ENCODE measurements at places on chromosomes 12 and 14. TPM values are rescaled to one million over a fixed set of nuclear protein-coding genes. Genes with fewer than 3 reads are reported as not detected.

The JDP2 gene
- 41.8 TPM for total RNA-seq

- DNase-seq: no peak
Measured at GRCh38 chr12:110281549-110282299, 677 bp downstream of the ATP2A2 start.

The HDAC7 gene
- total RNA-seq: 37.2 TPM

GRCh38 chr12:123127182-123127495, 23.8 kb downstream of the PITPNM2 start:
- DNase-seq: no peak

DNA sequence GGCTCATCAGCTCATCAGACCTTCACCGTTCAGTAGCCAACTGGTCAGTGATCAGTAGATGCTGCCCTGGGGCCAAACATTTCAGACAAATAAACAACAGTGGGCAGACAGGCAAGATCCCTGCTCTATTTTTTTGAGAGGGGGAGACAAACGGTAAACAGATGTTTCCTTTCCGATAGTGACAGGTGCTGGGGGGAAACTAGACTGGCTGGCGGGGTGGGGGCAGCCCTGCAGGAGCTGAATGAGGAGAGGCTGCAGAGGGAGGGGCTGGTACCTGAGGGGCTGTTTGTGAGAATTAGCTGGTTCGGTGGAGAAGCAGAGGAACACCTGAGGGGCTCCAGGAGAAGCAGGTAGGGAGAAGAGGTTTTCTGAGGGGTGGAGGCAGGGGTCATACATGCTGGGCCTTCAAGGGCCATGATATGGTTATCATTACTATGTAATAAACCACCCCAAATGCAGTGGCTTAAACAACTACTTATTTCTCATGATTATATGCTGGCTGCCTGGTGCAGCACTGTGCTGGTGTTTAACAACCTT, 8.2 kb upstream of the GOLGA3 start:
- no peak for DNase-seq

DNA sequence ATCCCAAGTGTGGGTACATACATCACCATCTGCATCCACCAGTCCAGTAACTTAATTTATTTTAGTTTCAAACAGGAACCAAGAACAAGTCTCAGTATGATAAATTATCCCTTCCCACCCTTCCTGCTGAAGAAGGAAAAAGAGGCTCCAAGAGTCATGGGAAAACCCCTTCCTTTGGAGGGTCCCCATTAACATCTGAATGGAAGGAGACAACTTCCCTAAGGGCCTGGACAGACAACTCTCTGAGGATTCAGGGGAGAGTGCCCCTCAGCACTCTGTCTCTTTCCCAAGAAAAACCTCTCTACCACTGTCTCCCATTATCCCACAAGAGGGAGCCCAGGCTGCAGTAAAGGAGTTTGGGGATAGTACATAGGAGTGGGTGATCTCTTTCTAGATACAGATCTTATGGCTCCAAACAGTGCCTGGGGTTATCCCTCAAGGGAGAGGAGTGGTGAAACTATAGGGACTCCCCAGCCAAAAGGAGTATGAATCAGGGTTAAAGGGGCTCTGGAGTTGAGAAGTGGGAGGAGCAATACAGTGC, 6.2 kb downstream of the WNT10B start:
- DNase-seq: no peak

DNA sequence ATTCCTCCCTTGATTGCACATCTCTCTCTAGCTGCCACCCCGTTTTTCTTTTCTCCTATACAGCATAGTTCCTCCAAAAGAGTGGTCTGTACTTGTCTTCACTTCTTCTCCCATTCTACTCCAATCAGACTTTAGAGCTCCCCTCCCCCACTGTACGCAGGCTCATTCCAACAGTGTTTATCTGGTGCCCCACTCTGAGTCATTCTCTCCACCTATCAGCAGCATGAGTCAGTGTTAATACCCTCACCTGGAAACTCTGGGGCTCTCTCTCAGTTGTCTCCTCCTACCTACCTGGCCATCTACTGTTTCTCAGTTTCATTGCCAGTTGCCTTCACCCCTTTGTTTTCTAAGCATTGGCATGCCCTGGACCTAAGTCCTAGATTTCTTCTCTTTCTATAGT, 175.1 kb upstream of the ARHGAP5 start:
- no peak for DNase-seq

The TNFAIP2 gene
- total RNA-seq: 105 TPM

GRCh38 chr12:750366-751191, 1.8 kb upstream of the WNK1 start:
- DNase-seq: no peak

The RNF212B gene
- not detected for total RNA-seq

DNA sequence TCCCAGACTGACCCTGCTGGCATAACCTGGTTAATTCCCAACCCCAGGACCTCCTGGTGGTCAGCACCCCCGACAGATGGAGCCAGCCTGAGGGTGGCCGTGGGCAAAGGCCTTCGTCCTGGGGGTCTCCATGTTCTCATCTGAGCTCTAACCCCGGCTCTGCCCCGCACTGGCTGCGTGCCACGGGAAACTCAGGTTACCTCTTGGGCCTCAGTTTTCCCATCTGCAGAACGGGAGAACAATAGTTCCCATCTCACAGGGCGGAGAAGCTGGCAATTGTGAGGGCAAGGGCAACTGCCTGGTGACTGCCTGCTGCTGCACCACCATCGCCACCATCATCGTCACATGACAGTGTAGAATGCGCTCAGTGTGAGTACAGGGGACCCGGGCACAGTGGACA, 77.9 kb downstream of the RFLNA start:
- DNase-seq: no peak

- DNase-seq: no peak
Measured at GRCh38 chr14:23302290-23303225, at the start of gene PPP1R3E. TSS of gene PPP1R3E (minus strand) at chr14:23302859. CDS start at chr14:23302576, 283 bp downstream.

- peak; percentile 9 for DNase-seq
Measured at GRCh38 chr12:6606331-6607131, 648 bp downstream of the CHD4 start.

- no peak for DNase-seq
Measured at GRCh38 chr14:100432652-100433427, 109.7 kb downstream of the SLC25A47 start.

DNA sequence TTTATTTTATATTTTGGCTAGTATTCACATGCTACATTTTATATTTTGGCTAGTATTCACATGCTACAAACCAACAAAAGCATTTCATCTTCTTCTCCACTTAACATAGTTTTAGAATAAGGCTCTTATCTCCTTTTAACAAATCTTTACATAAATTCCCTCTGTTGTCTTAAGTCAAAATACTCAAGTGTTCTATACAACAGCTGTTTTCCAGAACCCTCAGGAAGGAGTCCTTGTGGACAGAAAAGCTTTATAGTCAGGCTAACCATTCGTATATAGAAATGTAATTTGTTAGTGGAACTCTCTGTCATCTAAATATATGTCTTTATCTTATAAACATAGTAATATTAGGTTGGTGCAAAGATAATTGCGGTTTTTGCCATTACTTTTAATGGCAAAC, 191.0 kb upstream of the FLRT2 start:
- DNase-seq: no peak

- no peak for DNase-seq
Measured at GRCh38 chr14:76974365-76974764, 54.1 kb downstream of the IRF2BPL start.

- no peak for DNase-seq
Measured at GRCh38 chr14:88208858-88209257, 114.2 kb downstream of the KCNK10 start.

DNA sequence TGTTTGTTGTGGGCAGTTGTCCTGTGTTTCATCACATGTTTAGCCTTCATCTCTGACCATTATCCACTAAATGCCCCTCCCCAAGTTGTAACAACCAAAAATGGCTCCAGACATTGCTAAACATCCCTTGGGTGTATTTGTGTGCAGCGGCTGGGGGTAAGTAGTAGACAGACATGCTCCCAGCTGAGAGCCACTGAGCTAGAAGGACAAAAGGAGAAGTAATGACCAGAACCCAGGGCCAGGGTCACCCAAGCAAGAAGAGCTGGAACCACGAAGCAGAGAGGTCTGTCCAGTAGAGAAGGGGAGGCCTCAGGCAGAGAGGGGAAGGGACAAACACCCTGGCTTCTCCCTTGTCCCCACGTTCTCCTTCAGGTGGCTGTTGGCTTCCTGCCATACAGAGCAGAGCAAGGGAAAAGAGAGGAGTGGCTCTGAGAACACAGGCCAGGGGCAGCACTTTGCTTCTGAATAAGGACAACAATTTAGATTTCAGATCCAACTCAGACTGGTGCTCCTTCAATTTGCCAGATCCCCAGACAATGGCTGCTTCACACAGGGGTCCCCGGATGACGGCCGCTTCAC, 55.2 kb downstream of the NDUFA12 start:
- DNase-seq: no peak

- DNase-seq: no peak
Measured at GRCh38 chr12:12476857-12477531, 85.7 kb downstream of the DUSP16 start.

All from esophagus squamous epithelium (tissue), 5 donors.